ENCODE measurements at places on chromosomes 4 and X.

DNA sequence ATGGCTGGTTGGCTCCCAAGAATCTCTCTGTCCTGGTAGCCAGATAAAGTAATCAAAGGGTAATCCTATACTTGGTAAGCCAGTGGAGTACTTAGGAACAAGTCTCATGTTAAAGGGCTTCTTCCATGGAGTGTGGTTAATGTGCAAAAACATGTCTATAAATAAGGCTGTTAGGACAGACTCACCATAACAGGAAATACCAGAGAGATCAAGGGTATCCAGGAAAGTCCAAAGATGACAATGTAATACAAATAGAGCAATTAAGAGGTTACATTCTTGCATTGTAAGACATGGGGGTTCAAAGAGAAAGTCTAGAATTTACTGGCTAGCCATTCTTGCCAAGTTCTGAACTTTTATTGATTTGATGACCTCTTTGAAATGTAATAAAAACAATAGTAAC, 61.9 kb upstream of the ZCCHC13 start:
- no peak for DNase-seq

GRCh38 chr4:147821555-147821954, 89.7 kb downstream of the ARHGAP10 start:
- no peak for DNase-seq

GRCh38 chrX:10230222-10230621, 73.4 kb downstream of the CLCN4 start:
- no peak for DNase-seq

- no peak for DNase-seq
Observed at GRCh38 chr4:141713771-141714445, 77.5 kb downstream of the IL15 start.

GRCh38 chr4:145345401-145345800, 136.3 kb upstream of the SMAD1 start:
- no peak for DNase-seq

DNA sequence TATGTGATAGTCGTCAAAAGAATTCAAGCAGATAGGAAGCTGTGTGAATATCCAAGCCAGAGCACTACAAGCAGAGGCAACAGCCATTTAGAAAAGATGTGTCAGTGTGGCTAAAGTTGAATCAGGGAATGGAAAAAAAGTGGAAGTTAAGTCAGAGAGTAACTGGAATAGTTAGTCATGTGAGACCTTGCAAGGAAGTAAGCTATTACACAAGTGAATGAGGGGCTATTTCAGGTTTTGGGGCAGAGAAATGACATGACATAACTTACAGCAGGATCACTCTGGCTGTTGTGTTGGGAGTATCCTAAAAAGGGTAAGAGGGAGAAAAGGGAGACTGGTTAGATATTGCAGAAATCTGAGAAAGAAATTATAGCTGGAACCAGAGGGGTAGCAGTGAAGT, 236.6 kb upstream of the PCDH18 start:
- no peak for DNase-seq

GRCh38 chr4:30094887-30095286, 625.3 kb upstream of the PCDH7 start:
- no peak for DNase-seq

DNA sequence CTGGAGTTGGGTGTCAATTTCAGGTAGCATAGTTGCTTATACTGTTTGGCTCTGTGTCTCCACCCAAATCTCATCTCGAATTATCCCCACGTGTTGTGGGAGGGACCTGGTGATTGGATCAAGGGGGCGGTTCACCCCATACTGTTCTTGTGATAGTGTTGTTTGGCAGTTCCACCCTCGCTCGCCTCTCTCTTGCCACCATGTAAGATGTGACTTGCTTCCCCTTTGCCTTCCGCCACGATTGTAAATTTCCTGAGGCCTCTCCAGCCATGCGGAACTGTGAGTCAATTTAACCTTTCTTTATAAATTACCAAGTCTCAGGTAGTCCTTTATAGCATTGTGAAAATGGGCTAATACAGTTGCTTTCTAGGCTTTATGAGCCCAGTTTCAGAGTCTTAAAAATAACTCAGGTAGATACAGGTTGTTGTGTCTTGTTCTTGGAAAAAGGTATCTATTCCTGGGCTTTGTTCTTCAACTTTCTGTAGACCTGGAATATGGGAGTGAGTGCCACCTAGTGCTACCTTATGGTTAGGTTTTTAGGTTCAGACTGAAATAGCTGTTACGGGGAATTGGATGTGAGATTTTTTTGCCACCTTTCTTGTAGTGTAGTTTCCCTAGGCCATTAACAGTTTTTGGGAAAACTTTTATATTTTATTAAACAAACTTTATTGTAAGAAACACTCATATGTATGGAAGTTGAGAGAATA, 15.6 kb downstream of the PGK1 start:
- no peak for DNase-seq

DNA sequence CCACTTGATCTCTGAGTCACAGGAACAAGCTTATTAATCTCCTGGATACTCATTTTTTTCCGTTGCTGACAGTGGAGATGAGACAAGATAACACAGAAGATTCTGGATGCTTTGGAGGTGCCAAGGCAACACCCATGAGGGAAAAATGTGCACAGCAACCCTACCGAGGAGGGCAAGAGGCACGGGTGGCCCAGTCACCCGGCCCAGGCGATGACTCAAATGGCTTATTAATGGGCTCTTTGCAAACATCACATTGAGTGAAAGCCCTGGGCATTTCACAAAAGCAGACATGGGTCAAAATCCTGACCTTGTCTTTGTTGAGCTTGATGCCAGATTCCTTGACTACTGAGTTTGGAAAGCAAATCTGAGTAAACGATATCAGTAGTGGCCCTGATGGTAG, 315.1 kb downstream of the STK32B start:
- DNase-seq, result no peak

DNA sequence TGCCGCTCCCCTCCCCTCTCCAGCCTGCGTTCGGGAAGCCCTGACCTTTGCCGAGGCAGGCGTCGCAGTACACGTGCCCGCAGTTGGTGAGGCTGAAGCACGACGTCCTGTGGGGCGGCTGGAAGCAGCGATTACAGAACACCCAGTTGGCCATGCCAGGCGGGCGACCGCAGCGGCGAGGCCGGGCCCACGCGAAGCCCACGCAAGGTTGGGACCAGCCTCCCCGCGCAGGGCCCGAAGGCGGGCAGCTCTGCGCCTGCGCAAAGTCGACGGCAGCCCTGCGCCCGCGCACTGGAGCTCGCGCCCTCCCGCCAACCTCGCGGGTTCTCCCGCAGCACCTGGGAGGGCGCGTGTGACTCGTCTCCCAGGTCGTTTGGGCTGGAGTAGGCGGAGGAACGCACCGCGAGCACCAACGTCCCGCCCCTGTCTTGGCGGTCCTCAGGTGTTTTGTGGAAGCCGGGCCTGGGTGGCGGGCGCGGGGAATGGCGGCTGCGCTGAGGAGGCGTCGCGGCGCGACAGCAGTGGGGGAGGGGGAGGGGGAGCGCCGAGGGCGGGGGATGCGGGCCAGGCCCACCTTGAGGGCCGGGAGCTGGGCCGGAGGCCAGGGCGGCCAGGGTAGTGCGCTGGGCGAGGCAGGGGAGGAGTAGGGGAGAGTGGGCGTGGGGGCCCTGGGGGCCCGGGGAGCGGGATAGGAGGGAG, at the start of gene RNF212:
Gene RNF212 (minus strand): TSS at position 254 of the 699 bp plus-strand sequence. CDS start 100 bp downstream, at position 154.
- DNase-seq, result peak; percentile 32

DNA sequence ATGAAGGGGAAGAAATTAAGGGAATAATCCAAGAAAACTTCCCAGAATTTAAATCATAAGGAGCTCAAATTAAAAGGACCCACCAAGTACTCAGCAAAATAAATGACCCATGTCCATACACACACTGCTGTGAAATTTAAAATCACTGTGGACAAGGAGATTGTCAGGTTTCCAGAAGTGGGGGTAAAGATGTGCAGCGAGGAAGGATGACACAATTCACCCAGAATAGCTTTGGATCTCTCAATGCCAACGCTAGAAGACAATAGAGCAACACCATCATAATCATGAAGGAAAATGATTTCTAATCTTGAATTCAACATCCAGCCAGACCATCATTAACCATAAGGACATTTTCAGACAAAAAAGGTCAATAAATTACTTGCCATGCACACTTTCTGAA, 65.7 kb downstream of the CASK start:
- no peak for DNase-seq

GRCh38 chr4:15451866-15452765, 17.6 kb upstream of the CC2D2A start:
- DNase-seq, result no peak

DNA sequence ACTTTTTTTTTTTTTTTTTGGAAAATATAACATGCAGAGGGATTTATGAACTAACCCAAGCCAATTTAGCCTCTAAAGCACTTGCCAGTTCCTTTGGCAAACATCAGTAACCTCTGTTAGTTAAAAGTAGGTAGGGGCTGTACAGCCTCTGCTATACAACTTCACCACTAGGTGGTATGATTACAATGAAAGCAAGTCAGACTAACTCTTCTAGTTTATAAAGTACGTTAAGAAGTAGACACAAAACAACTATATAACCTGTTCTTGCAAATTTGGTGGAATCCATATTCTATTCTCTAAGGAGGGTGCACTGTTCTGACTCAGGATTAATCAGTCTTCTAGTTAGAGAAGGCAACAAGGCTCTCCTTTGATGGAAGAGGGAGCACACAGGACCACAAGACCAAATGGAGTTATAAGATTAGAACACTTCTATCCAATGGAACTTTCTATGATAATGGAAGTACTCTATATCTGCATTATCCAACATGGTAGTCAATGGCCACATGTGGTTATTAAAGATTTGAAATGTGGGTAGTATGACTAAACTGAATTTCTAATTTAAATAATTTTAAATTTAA, 12.8 kb downstream of the AIMP1 start:
- DNase-seq, result no peak

DNA sequence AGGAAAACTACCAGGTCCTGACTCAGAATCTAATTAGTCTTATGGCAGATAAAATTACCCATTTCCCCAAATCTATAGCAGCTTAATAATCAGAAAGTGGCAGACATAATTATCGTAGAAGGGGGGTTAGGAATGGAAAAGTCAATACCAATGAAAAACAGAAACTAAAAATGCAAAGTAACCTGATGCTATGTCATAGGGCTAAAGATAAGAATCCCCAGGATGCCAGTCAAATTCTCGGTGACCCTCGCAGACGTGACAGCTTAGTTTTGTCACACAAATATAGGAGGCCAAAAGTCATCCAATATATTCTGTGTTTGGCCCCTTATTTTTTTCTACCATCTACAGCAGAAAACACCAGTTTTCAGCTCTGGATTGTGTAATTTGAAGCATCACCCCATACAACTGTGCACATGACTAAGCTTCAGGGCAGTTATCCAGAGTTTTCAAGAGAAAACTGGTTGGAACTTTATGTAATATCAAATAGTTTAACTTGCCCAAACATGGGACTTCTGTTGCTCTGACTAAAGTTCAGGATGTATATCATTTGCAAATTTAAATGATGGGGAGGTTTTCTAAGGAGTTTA, 30.9 kb downstream of the RASSF6 start:
- DNase-seq, result no peak

- DNase-seq, result no peak
Observed at GRCh38 chr4:70023218-70023617, 5.0 kb upstream of the HTN3 start.

GRCh38 chrX:44042116-44042515, 68.9 kb upstream of the NDP start:
- DNase-seq, result no peak

- no peak for DNase-seq
Observed at GRCh38 chrX:115592997-115593734, 32.2 kb downstream of the PLS3 start.

DNA sequence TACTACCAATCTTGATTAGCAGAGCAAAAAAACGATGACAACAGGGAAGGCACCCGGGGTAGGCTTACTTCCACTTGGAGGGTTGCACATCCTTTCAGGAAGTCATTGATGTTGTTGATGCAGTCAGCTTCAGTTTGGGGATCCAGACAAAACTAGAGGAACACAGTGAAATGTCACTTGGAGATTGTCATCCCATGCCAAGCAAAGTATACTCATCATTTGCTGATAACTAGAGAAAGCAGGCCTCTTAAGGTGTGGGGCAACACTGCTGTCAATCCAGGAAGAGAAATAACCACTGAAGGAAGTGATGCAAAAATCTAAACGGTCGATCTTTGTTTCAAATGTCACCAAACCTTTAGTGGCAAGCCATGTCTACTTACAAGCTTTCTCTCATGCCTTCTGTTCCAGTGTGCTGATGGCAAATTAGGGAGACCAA, 1.4 kb downstream of the ARHGEF6 start:
- DNase-seq, result no peak

Measured in colonic mucosa (tissue), 4 donors.